ENCODE measurements at places on chromosomes 5 and 9.

DNA sequence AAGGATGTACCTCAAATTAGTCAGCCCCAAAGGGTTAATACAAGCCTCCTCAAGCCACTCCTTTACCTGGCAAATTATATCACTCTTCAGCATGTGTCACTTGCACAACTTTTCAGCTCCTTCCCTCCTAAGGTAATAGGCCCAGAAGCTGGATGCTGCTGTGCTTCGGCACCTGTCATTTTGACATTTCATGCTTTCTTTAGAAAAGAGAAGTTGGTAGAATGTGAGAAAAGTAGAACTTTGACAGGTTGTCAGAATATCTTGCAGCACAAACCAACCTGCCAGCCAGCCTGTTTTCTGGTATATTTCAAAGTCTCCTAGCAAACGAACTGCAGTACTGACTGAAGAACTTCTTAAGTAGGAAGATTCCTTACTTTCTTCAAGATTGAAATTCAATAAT lies 2136.9 kb downstream of the MAT2B start:
- no peak for DNase-seq

- no peak for DNase-seq
Measured at GRCh38 chr5:115274584-115274983, 11.9 kb upstream of the PGGT1B start.

GRCh38 chr9:133943781-133944745 lies 48.1 kb downstream of the VAV2 start:
- no peak for DNase-seq

DNA sequence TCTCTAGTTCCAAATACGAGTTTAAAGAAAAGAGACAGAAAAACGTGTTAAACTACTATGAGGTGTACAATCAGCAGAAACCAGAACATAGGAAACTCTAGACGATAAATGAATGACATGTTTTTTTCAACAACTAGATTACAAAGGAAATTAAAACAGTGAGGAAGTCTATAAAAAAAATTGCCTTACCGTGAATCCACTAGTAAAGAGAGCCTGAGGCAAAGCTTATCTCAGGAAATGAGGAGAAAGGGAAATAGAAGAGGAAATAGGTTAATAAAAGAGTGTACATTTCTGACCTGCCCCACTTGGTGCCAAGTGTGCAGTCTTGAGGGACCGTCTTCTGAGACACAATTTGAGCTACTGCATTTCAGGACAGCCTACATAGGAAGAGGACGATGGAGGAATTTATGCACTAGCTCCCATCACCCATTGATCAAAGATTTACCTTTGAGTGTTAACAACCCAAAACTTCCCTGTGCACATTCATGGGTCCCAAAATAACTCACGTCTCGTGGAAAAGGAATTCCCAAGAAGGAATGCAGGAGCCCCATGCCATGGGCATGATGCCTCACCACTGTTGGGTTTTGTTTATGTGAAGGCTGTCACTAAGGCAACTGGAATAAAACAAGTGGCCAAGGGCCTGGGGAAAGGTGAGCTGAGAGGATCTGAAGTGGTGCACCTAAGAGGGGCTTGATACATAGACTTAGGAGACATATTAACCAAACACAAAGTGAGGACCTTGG lies 53.6 kb upstream of the SLC1A3 start:
- no peak for DNase-seq

DNA sequence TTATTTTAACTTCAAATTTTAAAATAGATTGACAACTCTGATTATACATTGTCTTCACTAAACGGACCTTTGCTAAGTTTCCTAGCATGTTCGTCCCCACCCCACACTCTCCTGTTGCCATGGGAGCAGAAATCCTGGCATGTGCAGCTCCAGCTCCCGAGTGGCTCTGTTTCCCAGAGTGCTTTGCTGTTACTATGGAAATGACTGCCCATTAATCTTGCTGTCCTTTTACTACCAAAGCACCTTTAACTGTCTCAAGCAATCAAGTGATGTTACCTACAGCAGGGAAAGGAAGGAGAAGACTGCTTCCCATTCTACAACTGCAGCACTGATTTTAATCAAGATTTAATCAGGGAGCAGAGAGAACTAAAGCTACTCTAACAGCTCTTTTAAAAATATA lies 212.0 kb upstream of the KIF2A start:
- DNase-seq = peak; percentile 31

DNA sequence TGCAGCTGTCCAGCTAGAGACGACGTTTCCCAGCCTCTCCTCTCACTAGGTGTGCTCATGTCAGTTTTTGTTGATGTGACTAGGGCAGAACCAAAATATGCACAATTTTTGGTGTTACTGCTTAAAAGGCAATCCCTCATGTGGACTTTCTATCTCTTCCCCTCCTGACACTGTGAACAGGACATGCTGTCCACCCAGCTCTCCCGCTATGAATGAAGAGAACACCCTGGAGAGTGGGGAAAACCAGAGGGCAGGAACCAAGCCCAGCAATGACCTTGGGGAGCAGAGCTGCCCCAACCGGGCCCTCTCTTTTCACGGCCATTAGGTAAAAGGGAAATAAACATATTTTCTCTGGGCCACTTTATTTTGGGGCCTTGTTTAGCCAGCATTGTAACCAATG lies 46.7 kb upstream of the TBC1D2 start:
- DNase-seq = no peak

- no peak for DNase-seq
Measured at GRCh38 chr9:98886691-98887229, 56.9 kb upstream of the COL15A1 start.

GRCh38 chr9:108430655-108431054 lies 425.1 kb downstream of the ACTL7B start:
- no peak for DNase-seq
